ENCODE measurements at places on chromosomes 7 and 10.

DNA sequence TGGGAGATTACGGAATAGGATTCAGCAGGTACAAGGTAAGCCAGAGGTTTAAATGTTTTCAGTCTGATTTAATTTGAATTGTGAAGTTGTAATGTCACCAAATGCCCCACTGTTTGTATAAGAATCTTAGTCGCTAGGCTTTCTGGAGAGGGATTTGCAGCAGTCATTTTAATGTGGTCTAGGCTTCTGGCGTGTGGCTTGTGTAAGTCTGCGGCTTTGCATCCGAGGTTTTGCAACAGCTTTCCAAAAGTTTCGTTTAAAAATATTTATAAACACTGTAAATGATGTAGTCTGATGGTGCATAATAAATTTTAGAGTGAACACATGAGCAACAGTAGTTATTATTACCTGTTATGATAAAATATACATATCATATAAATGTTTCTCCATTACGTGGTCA lies 26.1 kb upstream of the BHLHA15 start:
- no peak for DNase-seq

- no peak for DNase-seq
Measured at GRCh38 chr7:51366172-51366728, 49.6 kb upstream of the COBL start.

DNA sequence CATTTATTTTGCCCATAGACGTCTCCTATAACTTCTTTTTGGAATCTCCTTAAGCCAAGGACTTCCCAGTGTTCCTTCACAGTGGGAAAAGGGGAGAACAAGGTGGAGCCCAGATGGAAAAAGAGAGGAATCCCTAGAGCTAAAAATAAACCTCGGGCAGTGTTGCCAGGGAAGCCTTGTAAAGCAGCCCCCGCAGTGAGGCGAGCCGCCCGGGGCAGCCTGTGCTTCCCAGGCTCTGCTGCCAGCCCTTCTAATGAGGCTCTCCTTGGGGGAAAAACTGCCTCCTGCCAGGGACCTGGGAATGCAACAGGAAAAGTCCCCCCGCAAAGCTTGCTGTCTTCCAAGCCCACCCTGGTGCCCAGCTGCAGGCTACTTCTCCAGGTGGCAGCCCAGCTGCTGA lies 71.7 kb downstream of the SH3PXD2A start:
- DNase-seq, result no peak

- DNase-seq, result no peak
Measured at GRCh38 chr7:42315631-42316030, 78.6 kb upstream of the GLI3 start.

GRCh38 chr10:105950410-105950809 lies 1214.1 kb downstream of the SORCS1 start:
- DNase-seq, result no peak

- DNase-seq, result no peak
Measured at GRCh38 chr10:86553213-86553612, 31.6 kb upstream of the WAPL start.

DNA sequence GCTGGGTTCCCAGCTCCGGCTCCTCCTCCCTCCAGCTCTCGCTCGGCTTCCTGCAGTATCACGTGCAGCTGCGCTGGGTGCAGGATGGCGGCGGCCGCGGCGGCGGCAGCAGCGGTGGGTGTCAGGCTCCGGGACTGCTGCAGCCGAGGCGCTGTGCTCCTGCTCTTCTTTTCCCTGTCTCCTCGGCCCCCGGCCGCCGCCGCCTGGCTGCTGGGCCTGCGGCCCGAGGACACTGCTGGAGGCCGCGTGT lies at the start of gene CNNM1:
TSS of gene CNNM1 (plus strand) at position 53 of the 250 bp plus-strand sequence. CDS start at position 85, 32 bp downstream.
- no peak for DNase-seq

GRCh38 chr7:140551355-140552239 lies 72.3 kb upstream of the MKRN1 start:
- no peak for DNase-seq

DNA sequence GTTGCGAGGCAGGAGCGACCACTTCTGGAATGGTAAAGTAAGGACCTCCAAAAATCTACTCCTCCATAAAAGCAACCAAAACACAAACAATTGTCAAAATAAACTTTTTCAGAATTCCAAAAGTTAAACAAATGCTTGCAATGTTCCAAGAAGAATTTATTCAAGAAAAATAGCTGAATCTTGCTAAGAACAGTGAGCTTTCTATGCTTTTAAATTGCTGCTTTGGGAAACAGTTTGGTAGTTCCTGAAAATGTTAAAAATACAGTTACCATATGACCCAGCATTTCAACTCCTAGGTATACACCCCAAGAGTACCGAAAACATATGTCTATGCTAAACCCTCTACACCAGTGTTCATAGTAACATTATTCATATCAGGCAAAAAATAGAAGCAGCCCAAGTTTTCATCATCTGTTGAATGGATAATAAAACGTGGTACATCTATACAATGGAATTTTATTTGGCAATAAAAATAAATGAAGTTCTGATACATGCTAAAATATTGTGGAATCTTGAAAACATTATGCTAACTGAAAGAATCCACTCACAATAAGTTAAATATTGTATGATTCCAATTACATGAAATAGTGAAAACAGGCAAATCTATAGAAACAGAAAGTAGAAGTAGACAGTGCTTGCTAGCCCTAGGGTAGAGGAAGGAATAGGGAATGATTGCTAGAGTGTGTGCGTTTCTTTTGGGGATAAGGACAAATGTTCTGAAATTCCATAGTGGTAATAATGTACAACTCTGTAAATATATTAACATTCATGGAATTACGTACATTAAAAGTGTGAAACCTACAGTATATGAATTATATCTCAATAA lies 57.0 kb downstream of the LRRN3 start:
- no peak for DNase-seq

DNA sequence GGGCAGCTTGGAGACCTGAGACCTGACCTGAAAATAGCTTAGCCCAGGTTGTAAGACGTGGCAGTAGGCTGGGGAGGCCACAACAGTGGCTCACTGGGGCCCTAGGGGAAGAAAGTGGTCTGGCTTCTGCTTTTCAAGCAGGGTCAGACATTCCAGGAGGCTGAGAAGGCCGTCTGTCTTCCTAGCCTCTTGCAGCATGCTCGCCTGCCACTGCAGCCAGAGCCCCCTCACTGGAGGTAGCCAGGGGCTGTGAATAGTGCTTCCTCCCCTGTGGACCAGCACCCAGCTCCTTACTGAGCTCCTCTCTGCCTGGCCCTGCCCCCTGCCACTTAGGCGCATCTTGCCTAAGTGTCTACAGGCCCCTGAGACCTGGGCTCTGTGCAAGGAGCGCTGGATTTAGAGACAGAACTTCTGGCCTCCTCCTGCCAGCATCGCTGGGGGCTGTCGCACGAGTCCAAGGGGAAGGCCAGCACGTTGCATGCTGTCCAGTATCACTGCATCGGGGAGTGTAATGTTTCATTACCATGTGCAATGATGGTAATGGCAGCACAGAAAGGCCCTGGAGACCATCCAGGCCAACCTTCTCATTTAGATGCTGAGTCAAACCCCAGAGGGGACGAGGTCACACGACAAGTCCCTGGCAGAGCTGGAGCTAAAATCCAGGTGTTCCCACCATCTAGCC lies 12.7 kb downstream of the ZMIZ1 start:
- DNase-seq, result no peak

- no peak for DNase-seq
Measured at GRCh38 chr7:134533288-134533771, 6.0 kb downstream of the AKR1B10 start.

DNA sequence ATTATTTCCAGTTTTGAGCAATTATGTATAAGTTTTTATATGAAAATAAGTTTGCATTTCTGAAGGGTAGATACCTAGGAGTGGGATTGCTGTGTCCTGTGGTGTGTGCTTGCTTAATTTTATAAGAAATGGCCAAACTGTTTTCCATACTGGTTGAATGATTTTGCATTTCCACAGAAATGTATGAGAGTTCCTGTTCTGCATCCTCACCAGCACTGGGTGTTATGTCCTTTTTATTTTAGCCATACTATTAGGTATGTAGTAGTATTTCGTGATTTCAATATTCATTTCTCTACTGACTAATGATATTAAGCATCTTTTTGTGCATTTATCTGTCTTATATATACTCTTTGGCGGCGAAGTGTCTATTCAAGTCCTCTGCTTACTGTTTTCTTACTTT lies 22.3 kb downstream of the CAPZA2 start:
- no peak for DNase-seq

DNA sequence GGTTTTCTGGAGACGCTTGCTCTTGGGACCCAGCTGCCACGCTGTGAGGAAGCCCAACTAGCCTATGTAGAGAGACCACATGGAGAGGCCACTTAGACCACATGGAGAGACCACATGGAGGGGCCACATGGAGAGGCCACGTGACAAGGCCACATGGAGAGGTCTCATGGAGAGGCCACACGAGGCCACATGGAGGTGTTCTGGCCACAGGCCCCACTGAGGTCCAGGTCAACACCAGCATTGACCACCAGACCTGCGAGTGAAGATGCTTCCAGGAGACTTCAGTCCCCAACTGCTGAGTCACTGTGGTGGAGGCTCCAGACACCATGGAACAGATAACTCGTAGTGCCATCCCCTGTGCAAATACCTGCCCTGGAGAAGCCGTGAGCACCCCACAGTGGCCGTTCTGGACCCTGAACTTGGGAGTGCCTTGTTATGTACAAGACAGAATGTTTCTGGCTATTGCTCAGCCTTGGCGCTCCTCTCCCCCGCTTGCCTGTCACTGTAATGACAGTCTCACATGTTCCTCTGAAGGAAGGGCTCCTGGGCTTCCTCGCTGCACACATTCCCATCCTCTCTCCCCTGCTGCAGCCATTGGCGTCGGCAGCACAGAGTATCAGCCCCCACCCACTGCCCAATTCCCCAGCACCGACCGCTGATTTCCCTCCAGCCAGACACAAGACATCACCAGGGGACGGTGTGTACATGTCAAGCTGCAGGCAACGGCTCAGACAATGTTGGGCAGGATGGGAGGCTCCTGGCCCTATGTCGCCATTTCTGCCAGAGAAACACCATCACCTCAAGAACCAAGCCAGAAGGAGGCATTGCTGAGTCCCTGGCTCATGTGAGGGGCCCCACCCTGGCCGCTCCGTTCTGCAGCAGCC lies 49.0 kb upstream of the TNRC18 start:
- DNase-seq, result no peak

- no peak for DNase-seq
Measured at GRCh38 chr7:107045195-107045960, 873 bp downstream of the PRKAR2B start.

DNA sequence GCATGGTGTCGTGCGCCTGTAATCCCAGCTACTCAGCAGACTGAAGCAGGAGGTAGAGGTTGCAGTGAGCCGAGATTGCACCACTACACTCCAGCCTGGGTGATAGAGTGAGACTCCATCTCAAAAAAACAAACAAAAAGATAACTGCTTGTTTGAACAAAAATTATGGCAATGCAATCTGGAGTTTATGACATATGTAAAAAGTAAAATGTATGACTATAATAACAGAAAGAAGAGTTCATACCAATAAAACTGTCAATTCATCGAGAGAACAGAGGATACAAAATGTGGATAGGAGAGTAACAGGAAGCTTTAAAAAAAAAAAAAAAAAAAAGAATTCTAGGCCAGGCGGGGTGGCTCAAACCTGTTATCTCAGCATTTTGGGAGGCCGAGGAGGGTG lies 19.2 kb downstream of the SLC25A16 start:
- DNase-seq, result no peak

GRCh38 chr10:26781797-26782196 lies 79.0 kb downstream of the ABI1 start:
- DNase-seq, result no peak

GRCh38 chr10:106044503-106044902 lies 1120.0 kb downstream of the SORCS1 start:
- DNase-seq, result no peak
